ENCODE measurements at places on chromosomes 4 and X.

DNA sequence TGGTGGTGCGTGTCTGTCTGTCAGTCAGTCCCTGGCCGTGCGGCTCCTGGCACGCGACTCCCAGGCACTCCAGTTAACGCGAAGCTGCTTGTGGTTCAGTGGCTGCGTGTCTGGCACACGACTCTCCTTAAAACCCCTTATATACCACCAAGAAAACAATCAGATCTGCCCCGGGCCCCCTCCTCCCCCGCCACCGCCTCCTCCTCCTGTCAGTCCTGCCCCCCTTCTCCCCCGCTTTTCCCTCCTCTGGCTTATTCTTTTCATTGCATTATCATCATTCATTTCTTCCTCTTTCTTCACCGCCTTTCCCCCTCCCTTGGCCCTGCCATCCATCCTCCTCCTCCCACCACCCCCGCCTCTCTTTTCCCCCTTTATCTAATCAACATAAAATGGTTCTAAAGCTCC is at the start of gene NEUROG2:
Gene NEUROG2, minus strand, starts transcription at position 115 of the 405 bp plus-strand sequence. CDS start 705 bp downstream, outside the sequence.
- no peak for DNase-seq

DNA sequence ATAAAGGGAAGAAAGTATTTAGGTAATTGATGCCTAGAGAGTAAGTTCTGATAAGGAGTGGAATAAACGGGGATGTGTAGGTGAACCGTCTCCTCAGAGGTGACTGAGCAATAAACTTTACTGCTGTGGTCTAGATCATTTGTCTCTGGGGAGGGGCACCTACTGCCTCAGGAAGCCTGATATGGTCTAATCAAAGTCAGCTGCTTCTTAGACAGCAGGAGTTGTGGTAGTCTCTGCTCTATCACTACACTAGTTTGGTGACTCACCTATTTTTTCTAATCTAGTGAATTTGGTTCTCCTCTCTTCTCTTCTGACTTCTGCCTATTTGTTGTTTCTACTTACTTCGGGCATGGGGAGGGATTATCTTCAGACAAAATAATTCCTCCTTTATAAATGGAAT is 95.1 kb upstream of the STIM2 start:
- no peak for DNase-seq

GRCh38 chr4:174983128-174983750 is 65.1 kb downstream of the ADAM29 start:
- no peak for DNase-seq

DNA sequence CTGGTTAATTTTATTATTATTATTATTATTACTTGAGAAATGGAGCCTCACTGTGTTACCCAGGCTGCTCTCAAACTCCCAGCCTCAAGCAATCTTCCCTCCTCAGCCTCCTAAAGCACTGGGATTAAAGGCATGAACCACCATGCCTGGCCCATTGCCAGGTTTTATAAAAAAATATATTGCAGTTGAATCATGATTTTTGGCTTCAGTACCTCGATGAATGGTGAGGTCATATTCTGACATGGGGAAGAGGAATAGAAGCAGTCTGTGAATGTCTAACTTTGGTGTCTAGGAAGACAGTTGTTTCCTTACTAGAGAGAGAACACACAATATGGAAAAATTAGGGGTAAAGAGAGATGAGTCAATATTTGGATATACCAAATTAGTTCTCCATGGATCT is 32.0 kb downstream of the CCSER1 start:
- no peak for DNase-seq

DNA sequence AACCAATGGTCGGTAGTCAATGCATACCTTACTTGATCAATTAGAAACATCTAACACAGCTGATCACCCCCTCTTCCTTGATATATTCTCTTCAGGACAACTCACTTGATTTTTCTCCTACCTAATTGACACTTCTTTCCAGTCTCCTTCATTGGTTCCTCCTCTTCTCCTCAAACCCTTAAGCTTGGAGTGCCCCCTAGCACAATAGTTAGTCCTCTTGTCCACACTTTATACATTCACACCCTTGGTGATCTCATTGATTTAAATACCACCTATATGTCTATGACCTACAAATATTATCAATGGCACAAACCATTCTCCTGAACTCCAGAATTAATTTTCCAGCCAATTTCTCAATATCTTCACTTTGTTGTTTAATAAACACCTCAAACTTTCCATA is 724.0 kb downstream of the ADGRL3 start:
- DNase-seq, result no peak
